Esophagus squamous epithelium (tissue), 5 donors: ENCODE measurements at places on chromosomes 4 and X.

DNA sequence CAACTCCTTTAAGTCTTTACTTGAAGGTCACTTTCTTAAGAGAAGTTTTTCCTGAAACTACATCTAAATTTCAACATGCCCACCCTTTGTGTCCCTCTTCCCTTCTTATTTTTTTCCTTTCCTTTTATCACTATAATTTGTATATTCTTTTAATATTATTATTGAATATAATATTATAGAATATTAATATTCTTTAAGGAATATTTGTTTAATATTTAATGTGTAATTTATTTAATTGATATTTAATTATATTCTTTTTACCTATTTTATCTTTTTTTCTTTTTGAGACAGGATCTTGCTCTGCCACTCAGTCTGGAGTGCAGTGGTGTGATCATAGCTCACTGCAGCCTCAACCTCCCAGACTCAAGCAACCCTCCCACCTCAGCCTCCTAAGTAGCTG is 114.8 kb downstream of the KDR start:
- no peak for DNase-seq

DNA sequence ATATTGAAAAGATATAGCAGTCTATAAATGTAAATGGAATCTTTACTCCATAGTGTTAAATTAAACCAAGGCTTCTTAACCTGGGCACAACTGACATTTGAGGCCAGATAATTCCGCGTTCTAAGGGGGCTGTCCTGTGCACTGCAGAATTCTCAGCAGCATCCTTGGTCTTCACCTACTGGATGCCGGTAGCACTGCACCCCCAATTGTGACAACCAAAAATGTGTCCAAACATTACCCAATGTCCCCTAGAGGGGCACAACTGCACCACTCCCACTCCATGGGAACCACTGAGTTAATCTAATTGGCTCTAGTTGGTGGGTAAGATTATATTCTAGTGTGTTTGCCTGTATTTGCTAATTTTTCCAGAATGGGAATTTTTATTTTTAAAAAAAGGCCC is 16.6 kb downstream of the AP1S2 start:
- DNase-seq: no peak

DNA sequence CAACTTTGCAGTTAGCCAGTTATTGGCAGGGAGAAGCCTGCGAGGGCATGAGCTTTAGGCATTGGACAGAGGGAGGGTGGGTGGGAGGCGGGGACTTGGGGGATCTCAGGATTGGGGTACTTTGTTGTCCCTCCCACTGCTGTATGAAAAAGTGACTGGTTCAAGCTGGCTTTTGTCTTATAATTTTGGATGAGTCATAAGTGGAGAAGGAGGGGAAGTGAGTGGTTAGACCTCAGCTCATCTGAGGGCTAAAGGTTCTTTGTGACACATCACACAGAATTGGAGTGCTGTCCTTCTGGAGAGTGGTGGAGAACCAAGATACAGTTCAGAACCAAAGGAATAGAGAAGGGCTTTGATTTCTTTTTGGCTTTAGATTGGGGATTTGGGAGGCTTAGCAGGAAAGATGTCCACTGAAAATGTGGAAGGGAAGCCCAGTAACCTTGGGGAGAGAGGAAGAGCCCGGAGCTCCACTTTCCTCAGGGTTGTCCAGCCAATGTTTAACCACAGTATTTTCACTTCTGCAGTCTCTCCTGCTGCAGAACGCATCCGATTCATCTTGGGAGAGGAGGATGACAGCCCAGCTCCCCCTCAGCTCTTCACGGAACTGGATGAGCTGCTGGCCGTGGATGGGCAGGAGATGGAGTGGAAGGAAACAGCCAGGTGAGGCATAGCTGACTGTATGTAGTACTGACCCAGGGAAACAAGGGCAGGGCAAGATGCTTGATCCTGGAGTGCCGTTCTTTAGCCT is at the start of gene SLC4A4:
Gene SLC4A4, plus strand, starts transcription at position 175 of the 748 bp plus-strand sequence.
- no peak for DNase-seq

DNA sequence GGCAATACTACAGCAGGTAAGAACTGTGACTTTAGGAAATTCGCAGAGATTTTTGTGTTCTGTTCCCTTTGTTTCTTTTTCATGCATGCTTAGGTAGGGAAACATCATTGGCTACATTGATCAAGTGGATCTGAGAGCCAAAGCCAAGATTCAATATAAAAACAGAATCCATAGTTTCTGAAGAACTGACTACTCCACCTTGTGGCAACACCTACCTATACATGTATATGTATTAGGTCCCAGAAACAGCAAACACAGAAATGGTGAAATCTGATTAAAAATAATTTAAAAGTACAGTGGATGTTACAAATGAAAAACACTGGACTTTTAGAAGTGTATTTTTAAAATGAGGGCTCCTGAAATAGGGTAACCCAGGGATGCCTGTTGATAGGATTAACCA is 322.6 kb upstream of the MAOA start:
- DNase-seq: no peak

DNA sequence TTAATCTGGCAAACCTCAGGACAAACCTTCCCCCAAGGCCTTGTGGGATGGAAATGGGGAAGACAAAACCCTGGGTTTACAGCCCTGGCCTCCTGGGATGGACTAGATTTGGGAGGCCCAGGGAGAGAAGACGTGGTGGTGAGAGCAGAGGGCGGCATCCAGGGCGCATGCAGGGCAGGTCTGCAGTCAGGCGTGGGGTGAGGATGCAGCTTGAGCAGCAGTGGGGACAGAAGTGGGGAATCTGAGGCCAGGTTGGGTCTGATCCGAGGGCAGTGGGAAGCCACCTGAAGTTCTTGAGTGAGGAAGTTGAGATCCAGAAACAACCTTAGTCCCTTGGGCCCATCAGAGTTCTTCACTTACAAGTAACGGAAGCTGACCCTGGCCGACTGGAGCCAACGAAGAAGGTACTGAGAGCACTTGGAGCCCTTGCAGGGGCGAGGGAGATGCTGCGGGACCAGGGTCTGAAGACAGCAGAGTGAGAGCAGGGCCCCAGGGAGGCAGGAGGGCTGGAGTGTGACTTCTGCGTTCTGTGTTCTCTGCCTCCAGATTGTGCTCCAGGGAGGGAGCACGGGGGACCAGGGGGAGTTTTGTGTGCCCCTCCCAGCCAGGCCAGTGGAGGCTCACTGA is 42.0 kb upstream of the GPR78 start:
- no peak for DNase-seq

- DNase-seq: no peak
These were observed 221.8 kb upstream of the KLF3 start for GRCh38 chr4:38442073-38442788.

GRCh38 chrX:154448484-154448883 is 4.5 kb downstream of the FAM50A start:
- no peak for DNase-seq

- no peak for DNase-seq
These were observed 204.5 kb downstream of the FMR1NB start for GRCh38 chrX:148185631-148186030.

GRCh38 chr4:601612-602558 is 23.5 kb upstream of the PDE6B start:
- DNase-seq: no peak

- no peak for DNase-seq
These were observed 25.9 kb downstream of the PKD2 start for GRCh38 chr4:88033309-88033708.

GRCh38 chr4:156493858-156494257 is 477.7 kb downstream of the PDGFC start:
- no peak for DNase-seq

DNA sequence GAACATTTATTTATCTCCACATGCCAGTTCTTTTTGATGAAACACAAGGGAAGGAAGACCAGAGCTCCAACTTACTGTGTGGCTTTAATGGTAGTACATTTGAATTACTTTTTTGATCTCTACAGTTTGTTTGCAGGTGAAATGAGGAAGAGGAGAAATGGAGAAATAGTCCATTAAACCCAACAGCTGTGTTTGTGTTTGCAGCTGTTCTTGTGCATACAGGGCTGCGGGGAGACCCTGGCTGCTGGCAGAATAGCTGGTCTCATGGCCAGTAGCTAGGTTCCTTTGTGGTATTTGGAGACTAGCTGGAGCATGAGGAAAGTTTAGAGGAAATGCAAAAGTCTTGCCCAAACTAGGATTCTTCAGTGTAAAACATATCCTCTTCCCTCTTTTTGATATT is 374.8 kb downstream of the GPAT3 start:
- DNase-seq: no peak

DNA sequence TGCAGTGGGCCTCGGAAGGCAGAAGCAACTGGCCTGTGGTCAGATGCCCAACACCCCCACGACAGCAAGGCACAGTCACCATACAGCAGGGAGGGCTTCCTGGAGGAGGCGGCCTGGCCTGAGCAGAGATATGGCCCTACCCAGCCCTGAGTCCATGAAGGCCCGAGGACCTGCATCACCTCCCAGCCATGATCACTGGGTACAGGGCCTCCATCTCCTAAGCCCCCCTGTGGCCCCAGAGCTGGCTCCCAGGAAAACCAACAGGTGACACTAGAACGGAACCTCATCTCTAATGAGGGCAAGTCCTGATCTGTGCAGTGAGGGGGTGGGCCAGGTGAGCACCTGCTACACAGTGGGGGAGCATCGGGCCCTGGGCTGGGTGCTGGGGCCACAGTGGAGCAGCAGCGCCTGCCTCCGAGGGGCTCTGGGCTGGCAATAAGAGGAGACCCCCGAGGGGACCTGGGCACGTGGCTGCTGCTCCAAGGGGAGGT is 26.2 kb upstream of the MXD4 start:
- no peak for DNase-seq

DNA sequence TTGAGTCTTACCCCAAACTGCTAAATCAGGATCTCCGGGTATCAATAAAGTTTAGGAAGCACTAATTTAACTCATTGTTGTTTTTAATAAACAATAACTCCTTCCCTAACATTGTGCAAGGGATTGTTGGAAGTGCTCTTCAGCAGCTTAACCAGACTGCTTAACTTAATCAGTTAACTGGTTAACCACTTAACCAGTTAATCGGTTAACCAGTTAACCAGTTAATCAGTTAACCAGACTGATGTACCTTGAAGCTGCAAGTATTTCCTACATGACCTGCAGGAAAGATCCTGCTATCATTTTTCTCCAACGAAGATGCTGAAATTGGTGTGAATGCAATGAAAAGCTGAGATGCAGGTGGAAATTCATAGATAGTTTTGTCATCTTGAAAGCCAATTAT is 40.1 kb upstream of the AP1S2 start:
- DNase-seq: no peak

DNA sequence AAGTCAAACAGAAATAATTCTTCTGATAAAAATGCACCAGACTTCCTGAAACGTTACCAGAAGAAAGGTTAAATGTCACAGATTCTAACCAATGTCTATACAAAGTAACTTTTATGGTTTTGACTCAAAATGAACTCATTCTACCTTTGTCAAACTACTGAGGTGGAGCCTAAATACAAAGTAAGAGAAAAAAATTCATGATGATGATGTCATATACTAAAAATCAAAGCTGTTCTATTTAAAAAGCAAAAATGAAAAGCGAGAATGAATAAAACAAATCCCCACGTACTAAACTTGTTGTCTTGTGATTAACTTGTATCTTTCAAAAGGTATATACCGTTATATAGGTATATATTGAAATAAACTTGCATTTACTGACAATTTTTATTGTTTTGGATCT is 21.7 kb downstream of the GNPDA2 start:
- DNase-seq: no peak

DNA sequence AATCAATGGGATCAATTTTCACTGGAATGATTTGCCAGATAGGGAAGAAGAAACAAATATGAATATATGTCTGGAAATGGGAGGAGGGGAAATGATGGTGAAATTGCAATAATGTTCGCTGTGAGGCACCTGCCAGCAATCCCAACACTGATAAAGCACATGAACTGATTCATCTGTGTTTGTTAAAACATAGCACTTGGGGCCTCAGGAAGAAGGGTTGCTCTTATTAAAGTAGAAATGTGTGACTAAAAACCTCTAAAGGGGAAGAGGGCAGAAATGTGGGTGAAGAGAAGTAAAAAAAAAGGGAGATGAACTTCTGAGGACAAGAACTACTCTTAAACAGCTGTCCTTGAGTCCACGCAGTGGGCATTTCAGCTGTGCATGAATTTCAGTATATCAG is 101.4 kb downstream of the C4orf51 start:
- DNase-seq: no peak

- no peak for DNase-seq
These were observed 49.7 kb downstream of the SAT1 start for GRCh38 chrX:23832721-23833120.

GRCh38 chrX:103678199-103678993 is 8.1 kb downstream of the MORF4L2 start:
- DNase-seq: no peak

- no peak for DNase-seq
These were observed 58.9 kb upstream of the QRFPR start for GRCh38 chr4:121439669-121440068.

GRCh38 chrX:15619053-15619755 is 18.4 kb upstream of the ACE2 start:
- no peak for DNase-seq

GRCh38 chrX:2188330-2188792 is 312.4 kb downstream of the DHRSX start:
- no peak for DNase-seq

DNA sequence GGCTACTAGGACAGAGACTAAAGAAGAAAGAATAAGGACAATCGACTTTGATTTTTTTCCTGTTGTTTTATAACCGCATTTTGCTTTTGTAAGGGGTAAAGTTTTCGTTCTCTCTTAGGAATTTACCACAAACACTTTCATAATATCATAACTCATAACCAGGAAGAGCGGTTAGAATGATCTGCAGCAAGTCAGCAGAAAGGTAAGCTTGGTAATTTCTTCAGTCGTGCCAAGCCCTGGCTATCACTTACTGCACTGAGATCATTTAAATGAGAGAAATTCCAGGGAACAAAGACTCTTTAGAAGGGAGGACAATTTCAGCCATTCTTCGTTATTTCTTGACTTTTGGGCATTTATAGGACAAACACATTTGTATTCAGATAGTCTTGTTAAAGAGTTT is 258.1 kb downstream of the UNC5C start:
- no peak for DNase-seq

DNA sequence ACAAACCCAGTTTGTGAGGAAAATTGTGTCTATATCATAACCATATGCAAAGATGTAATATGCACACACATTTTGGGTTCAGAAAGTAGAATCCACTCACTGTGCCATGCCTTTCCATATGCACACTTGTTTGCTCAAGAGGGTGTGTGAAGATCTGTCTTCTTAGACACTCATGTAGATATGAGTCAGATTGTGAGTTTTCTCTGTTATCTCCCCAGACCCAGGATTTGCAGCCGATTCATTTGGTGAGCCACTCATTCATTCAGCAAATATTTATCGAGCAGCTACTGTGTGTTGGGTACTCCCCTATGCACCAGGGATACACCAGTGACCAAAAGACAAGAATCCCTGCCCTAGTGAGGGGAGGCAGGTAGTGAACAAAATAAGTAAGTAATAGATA is 81.5 kb downstream of the CLCN5 start:
- no peak for DNase-seq
